ENCODE measurements at places on chromosomes 3 and 15.

DNA sequence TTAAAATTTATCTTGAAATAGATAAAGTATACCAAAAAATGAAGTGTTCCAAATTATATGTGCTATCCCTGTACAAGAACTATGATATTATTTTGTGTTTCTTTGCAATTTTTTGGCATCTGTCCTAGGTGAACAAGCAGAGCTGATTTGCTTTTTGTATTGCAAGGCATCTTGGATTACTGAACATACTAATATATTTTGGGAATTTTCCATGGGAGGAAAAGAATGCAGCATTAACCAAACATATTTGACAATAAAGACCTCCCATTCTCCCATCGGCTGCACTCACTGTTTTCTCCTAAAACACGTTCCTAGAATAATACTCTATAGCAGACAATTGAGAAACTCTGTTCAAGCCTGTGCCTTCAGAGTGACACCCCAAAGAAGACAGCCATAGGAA, 265.1 kb upstream of the ALCAM start:
- DNase-seq = no peak

DNA sequence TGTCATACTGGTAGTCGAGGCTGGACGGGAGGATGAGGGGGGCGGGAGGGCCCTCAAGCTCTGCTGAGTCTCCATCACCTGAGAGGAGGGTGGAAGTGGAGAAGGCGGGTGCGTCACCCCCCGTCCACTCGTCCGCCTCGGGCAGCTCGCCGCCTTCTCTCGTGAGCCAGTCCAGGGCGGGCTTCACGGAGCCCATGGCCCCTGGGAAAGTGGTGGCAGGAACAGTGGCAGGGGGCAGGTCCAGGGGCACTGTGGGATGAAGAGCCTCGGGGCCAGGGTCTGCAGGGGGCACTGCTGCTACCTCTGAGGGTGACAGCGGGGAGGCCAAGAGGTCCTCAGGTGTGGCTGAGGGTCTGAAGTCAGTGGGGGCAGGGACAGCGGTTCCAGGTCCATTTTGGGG, 10.3 kb downstream of the PLXNB1 start:
- no peak for DNase-seq

DNA sequence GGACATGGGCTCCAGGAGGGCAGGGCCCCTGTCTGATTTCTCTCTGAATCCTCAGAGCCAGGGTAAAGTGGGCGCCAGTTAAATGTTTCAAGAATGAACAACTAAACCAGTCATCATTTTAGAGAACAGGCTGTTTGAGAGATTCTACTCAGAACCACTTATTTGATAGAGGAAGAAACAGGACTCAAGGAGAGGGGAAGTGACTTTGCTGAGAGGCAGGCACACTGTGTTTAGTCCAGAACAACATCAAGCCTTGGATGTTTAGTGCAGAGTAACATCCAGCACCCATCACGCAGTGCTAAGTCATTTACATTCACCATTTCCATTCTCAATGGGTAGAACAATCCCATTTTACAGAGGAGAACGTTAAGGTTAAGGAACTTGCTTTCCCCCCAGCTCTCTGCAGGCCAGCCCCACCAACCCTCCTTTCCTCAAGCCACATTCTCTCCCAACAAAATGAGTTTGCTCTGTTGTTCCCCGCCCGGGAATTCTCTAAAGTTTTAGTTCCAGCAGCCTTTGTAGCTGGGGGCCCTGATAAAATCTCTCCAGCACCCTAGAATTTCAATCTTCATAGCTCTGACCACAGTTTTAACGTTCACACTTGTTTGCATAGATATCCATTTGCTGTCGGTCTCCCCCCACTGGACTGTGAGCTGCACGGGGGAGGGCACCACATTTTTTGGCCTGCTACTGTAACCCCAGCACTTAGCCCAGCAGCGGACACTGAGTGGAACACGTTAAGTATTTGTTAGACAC, 962 bp downstream of the NMNAT3 start:
- no peak for DNase-seq

DNA sequence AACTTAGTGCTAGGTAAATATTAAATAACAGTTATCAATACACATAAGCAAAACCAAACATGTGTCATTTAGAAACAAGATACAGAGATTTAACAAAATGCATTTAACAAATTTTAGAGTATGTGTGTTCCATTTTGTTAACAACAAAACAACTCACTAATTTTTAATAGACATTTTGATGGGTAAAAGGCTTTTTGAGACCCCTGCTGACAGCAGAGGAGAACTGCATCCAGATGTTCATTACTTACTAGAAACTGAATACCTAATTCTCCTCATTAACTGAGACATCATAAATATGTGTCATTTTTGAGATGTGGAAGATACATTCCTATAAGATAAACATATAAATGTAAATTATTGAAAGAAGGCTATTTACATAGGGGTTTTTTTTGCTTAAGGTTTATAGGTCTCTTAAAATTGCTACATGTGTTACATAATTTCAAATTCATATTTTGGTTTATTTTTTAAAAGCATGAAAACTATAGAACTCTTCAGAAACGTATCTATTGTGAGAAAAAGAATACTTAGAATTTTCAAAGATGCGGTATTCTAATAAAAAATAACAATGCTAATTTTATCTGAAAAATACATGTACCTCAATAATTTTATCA, 1009.8 kb downstream of the TUSC7 start:
- DNase-seq = no peak

GRCh38 chr3:56484122-56484521, 15.9 kb upstream of the ERC2 start:
- DNase-seq = no peak

GRCh38 chr3:126748701-126749546, 44.9 kb downstream of the CHCHD6 start:
- no peak for DNase-seq

All from stimulated activated CD8-positive, alpha-beta memory T cell treated with anti-CD3 and anti-CD28 coated beads, Interleukin-4, amount 100 ng/mL, for 24 hours (primary cell).